ENCODE measurements at places on chromosomes 16 and 17. TPM values are rescaled to one million over a fixed set of nuclear protein-coding genes. Genes with fewer than 3 reads are reported as not detected.

The CDH11 gene
- 397 TPM for total RNA-seq

The FAM171A2 gene
- 3.1 TPM for total RNA-seq

The AURKB gene
- total RNA-seq, result 31.8 TPM

The SP6 gene
- not detected for total RNA-seq

The RASL10B gene
- total RNA-seq, result 1.5 TPM

DNA sequence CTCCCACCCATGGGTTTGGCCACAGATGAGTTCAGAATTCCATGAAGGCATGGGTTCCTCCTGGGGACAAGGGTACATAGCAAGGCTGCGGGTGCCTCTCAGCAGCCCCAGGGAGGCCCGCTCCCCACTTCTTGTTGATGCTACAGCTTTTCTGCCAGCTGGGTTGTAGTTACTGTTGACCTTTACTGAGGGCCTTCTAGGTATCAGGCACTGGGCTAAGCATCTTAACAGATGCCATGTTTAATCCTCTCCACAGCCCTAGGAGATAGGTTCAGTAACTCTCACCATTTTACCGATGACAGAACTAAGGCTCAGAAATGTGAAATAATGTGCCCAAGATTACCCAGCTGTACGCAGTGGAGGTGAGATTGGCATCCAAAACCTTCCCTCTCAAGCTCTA is 54.3 kb upstream of the DLX4 start:
- DNase-seq, result no peak

GRCh38 chr16:62831235-62831850 is 795.1 kb upstream of the CDH8 start:
- no peak for DNase-seq

- DNase-seq, result peak; percentile 75
Measured at GRCh38 chr16:57576429-57576870, 34.0 kb downstream of the ADGRG5 start.

DNA sequence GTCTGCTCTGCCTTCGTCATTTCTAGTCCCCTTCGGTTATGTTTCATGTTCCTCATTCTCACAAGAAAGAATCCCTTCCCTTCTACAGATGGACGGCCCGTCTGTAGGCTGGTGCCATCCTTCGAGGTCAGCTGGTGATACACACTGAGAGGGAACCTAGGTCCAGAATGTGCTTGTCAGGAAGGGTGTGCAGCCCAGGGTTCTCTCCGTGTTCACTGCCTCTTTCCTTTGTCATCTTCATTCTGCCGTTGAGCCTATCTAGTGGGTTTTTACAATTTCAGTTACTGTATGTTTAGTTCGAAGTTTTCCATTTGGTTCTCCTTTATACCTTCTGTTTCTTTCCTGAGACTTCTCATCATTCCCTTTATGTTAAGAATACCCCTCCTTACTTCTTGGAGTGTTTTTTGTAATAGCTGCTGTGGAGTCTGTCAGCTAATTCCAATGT is 18.9 kb downstream of the KIAA0513 start:
- DNase-seq, result no peak

- no peak for DNase-seq
Measured at GRCh38 chr16:87856791-87857228, 12.5 kb downstream of the SLC7A5 start.

DNA sequence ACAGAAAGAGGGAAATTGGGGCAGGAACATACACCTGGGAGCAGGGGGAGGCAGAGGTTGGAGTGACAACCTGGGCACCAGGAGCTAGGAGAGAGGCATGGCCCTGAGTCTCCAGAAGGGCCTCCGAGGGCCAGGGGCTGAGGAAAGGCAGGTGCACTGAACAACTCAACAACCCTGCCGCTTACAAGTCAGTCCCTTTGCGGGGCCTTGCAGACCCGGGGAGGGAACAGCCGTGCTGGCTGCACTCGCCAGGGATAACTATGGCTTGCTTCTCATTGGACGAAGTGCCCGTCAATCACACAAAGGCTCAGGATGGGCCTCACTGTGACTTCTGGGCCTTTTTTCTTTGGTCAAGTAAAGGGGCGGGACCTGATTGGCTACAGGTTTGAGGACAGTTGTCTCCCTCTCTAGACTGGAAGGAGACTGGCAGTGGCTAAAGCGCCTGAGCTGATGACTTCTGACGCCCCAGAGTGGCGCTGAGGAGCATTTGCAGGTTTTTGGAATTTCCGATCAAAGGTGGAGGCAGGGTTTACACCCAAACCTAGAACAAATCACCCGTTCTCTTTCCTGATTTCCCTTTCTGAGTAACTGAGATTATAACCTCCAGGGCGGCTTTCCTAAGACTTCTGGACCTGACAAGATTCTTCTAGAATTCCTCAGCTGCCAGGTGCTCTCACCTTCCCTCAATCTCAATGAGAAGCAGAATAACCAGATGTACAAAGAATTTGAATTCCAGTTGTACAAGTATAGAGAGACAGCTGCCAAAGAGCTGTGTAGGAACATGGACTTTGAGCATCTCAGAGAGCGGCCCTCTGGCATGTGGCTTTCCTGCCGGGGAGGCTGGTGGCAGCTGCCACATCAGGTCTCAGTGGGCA is 27.6 kb upstream of the ST6GALNAC2 start:
- DNase-seq, result no peak

GRCh38 chr17:77466140-77466539 is 325.4 kb downstream of the SEC14L1 start:
- DNase-seq, result no peak

- DNase-seq, result no peak
Measured at GRCh38 chr17:32297860-32298259, 32.2 kb downstream of the RHBDL3 start.
